ENCODE measurements at places on chromosomes 2 and 18.

- no peak for DNase-seq
Observed at GRCh38 chr2:43033466-43034241, 192.8 kb downstream of the ZFP36L2 start.

GRCh38 chr2:224155371-224155770 lies 116.3 kb upstream of the SERPINE2 start:
- no peak for DNase-seq

- no peak for DNase-seq
Observed at GRCh38 chr2:50346629-50347357, 685.1 kb downstream of the NRXN1 start.

DNA sequence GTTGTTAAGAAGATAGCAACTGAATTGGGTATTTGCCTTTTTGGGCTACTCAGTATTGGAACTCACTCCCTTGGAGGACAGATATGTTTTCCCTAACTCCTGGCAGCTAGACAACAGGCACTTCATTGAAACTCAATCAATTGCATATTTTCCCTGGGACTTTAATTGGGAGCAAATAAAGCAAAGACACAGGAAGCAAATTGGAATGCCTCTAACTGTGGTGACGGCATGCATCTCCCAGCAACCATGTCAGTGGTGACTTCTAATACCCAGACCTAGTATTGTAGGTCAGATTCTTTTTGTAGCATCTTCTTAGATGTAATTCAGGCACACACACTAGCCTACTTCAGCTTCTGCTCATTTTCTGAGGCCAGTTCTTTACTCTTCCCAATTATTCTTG lies 164.2 kb upstream of the SETBP1 start:
- no peak for DNase-seq

- DNase-seq: no peak
Observed at GRCh38 chr2:164948540-164948939, 6.8 kb downstream of the SLC38A11 start.

Data from NK-92 treated with Interleukin-12 subunit alpha and Interleukin-12 subunit beta, amount 100 ng/mL, for 24 hours (cell line).